Stimulated activated CD4-positive, alpha-beta T cell treated with anti-CD3 and anti-CD28 coated beads, Interleukin-1b, Interleukin-23, amount 100 ng/mL, for 1 hour (primary cell): ENCODE measurements at places on chromosomes 7 and 10.

- DNase-seq: no peak
Measured at GRCh38 chr10:5814110-5815107, 1.2 kb upstream of the GDI2 start.

DNA sequence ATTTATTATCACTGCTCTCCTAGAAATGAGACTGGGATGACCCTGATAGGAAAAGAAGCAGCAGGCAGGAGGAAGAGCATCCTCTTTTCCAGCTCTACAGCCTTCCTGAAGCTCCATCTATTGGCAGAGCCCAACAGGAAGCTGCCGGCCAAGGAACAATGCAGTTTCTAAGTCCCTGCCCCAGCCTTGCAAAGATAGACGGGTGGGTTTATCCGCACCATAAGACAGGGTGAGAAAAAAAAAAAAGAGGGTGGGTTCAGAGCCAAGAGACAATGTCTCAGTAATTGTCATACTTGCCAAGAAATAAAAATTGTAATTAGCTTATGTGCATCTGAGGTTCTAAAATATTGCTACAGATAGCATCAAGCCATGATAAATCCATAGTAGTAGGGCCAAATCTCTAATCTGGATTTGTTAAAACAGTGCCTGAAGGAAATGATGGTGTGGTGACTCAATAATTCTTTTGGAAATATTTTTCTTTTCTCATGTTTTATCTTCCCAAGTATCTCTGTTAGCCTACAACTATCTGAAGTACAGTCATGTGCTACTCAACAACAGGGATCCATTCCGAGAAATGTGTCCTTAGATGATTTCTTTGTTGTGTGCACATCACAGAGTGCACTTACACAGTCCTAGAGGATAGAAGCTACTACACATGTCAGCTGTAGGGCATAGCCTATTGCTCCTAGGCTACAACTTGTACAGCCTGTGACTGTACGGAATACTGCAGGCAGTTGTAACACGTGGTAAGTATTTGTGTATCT lies 242.9 kb upstream of the CXCL12 start:
- DNase-seq: no peak

DNA sequence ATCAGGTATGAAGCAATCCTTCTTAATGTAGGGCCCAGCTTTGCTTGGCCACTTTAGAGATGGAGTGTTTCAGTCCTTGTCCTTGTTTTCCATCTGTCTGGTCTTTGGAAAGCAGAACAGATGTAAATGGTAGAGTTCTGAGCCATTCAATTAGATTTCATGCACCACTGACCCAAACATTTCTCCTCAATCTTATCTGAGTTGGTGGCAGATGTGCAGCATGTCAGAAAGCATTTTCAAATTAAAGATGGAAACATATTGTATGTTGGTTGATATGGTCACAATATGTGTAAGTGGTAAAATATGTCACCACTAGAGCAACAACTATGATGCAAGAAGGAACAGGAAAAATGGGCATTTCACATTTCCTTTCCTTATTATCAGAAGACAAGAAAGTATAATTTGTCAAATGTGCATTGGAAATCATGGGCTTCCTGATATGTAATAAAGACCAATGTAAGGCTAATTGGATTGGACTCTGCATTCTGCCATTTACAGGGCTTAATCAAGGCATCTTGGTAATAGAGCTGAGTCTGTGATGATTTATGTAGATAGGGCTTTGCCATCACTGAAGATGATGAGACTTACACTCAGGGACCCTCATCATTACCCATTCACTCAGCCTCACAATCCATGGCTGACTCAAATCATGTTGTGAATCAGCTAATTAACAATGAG lies 750.7 kb downstream of the NRG3 start:
- DNase-seq: no peak

- no peak for DNase-seq
Measured at GRCh38 chr10:117519879-117520278, 22.7 kb upstream of the EMX2 start.
